ENCODE measurements at places on chromosomes 11 and 22.

DNA sequence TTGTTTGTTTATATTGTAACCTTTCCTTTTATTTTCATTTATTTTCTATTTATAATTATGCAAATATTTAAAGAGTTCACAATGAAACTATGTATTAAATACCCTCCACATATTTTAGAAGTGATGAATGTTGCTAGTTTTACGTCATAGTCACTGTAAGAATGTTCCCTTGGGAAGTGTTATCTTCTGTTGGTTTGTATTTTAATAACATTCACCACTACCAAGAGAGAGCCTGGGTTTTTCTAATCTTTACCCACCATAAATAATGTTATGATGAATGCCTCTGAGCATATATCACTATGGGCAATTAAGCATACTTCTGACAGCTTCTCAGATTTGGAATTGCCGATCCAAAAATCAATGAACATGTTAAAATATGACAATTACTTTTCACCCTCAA is 80.7 kb downstream of the GGT1 start:
- no peak for DNase-seq

GRCh38 chr11:46127150-46127638 is 5.9 kb upstream of the PHF21A start:
- DNase-seq = no peak

- no peak for DNase-seq
These were observed 57.3 kb downstream of the CD82 start for GRCh38 chr11:44622721-44623258.

DNA sequence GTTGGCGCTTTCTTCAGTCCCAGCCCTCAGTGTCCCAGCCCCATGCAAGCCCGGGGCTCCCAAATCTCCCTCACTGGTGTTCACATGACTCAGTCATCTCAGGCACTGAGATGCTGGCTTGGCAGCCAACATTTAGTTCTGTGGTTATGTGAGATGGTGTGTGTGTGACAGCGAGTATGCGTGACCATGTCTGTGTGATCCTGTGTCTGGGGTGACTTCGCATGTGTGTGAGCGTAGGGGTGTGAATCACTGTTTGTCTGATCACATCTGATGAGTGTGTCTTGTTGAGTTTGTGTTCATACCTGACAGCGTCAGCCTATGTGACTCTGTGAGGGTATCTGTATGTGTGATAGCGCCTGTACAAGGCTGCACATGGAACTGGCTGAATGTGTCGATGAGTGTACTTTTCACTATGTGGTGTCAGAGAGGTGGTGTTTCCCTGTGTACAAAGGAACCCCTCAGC is 16.2 kb downstream of the CREB3L1 start:
- DNase-seq = no peak

DNA sequence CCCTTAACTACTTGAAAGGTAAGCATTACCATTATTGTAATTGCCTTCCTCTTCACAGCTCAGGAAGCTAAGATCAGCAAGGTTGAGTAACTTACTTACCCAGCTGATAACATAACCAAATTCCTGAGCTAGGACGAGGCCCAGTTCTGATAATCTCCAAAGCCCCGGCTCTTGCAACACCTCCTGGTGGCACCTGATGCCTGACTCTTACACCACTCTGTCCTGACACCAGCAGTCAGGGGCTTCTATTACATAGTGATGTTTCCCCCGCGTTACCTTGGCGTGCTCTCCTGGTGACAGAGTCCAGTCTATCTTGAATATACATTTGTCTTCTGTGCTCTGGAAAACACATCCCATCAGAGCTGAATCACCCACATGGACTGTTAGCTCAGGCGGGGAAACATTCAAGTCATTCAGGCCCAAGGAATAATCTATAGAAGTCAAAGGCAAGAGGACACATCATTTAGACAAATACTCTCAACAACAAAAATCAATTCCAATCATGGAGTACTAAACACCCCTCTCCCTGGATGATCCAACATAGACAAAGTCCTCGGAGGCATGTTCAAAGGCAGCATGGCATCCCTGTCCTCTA is 12.6 kb downstream of the JAML start:
- DNase-seq = no peak

- DNase-seq = no peak
These were observed 168.9 kb downstream of the C11orf91 start for GRCh38 chr11:33531743-33532181.

DNA sequence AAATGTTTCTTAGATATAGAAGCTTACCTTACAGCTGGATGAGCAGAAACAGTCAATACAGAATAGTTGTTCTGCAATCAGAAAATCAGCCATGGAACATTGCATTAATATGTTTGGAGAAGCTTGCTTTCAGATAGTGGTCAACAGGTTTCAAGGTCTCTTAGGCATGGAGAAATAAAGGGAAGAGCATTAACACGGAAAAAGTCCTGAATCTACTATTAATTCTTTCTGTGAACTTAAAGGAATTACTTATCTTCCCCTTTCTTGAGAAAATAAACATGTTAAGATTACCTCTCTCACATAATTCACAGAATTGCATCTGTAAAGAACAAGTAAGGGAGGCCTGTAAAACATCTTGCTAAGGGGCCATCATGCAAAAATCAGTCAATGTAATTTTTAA is at the start of gene OR5B3:
Gene OR5B3 (minus strand): TSS at position 101 of the 400 bp plus-strand sequence. CDS start 3,465 bp downstream, outside the sequence.
- DNase-seq = no peak

DNA sequence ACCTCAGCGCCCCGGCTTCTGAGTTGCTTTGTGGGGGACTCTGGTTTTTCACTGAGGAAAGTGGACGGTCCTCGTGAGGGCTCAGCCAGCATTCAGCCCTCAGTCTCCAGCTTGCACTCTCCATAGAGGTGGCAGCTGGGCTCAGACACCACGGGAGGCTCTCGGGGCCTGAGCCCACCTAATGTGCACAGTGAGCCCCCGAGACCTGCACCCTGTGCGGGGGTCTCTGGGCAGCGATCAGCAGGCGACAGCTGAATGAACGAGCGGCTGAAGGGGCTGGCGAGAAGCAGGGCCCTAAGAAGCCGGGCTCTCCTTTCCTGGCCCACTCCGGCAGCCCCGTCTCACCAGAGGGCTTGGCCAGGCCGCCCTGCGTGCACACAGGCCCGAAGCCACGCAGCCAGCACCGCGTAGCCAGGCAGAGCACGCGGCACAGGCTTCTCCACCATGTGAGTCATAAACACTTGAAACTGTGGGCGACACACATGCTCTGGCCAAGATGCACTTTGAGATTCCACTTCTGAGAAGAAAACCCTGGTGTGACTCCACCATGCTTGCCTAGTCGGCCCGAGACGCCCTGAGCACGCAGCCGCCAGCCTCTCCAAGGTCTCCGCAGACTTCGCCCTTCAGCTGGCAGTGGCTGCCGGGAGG is 28.0 kb downstream of the TOLLIP start:
- DNase-seq = no peak

DNA sequence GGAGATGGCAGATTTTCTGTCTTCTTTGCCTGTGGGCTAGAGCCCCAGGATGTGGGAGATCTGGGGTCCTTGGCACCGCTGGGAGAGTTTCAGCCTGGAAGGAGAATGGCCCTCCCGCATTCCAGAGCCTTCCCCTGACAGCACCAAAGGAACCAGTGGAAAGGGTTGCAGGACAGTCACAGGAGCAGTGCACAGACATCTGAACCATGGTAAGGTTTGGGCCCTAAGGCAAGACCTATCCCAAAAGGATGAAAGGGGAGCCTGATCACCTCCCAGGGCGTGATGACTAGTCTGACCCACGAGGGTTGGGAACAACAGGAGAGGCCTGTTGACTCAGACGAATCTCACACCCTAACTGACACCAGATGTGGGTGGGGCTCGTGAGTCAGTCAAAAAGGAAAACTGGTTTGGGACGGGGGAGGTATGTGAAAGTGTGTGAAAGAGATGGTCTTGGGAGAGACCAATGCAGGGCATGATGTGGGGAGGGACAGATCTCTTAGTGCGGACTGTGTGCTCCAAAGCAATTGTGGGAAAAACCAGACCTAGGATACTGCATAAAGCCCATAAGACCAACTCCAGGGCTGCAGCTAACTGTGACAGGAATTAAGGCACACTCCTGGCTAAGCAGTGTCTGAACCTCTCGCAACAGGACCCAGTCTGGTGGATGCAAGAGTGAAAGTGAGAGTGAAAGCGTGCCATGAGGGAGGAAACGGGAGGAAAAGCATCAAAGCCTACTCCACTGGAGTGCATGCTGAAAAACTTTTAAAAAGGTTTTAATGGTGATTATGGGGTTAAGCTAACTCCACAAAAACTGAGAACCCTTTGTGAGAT is 39.1 kb upstream of the GLYAT start:
- DNase-seq = no peak
